ENCODE measurements at places on chromosomes 2 and 18.
A peak's percentile ranks its signal among the peaks of the same experiment; 100 is the strongest.

DNA sequence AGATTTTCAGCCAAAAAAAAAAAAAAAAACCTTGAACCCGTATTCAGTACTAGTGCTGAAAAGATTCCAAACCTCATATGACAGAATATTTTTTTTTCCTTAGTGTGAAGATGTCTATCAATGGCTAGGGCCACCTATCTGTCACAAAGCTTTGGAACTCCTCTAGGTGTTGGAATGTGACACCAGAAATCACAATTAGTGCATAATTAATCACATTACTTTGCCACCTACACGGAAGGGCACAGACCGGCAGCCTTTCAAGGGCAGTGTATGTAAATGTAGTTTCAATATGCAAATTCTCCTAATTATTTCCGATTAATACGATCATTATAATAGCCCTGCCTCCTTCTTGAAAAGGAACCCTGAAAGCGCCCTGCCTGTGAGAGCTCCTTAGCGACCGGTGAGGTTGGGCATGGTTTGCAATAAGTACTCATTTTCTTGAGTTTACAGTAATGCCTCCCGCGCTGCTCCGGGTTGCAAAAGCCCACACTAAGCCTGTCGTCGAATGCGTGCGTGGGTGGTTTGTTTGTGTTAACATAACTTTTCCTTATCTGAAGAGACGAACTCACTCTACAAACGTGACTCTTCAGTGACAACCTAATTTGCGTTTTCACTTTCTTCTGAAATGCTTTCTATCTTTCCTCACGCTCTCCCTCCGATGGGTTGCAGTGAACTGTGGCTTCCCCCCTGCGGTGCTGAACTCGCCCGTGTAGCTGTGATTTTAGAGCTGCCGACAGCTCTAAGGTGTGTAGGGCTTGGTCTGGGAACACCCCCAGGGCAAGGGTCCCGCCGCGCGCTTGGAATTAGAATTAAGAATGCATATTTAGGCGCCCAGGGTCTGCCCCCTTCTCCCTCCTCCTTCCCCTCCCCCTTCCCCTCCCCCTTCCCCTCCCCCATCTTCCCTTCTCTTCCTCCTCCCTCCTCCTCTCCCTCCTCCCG lies 765 bp upstream of the ID2 start:
- H3K4me1 ChIP-seq, result peaks cover 49% of the 10 kb centered on the region
- peak; percentile 94 for DNase-seq
- H3K36me3 ChIP-seq, result peaks cover 23% of the 10 kb centered on the region
- peak overlapping the region; percentile 88 for H3K27ac ChIP-seq

DNA sequence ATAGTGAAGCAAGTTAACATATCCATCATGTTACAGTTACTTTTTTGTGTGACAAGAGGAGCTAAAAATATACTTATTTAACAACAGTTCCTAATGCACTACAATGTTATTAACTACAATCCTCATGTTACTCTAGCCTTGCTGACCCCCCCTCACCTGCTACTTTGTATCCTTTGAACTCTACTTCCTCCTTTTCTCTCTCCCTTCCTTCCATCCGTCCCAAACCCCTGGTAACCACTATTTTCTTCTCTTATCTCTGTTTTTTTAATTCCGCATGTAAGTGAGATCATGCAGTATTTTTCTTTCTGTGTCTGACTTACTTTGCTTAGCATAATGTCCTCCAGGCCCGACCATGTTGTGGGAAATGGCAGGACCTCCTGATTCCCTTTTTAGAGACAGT lies 59.4 kb downstream of the NPAS2 start:
- H3K27ac ChIP-seq, result no peak overlapping the region
- H3K4me1 ChIP-seq, result peaks cover 41% of the 10 kb centered on the region
- no peaks in the 10 kb centered on the region for H3K27me3 ChIP-seq
- DNase-seq, result no peak
- no peak overlapping the region for H3K4me3 ChIP-seq
- no peaks in the 10 kb centered on the region for H3K36me3 ChIP-seq

DNA sequence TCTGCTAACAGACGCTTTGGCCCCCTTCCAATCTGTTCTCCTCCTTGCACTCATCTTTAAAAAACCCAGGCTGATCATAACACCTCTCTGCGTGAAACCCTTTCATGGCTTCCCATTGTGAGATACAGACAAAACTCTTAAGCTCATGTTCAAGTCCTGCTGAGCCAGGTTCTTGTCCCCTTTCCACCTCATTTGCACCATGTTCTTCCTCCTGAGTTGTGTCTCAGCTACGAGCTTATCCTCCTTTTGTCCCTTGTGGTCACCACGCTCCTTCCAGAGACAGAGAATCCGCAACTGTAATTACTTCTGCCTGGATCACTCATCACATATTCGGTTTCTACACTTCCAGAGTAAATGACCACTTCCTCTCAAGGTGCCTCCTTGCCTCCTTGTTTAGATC lies 238.8 kb downstream of the ACTR3 start:
- DNase-seq, result no peak
- peaks cover 27% of the 10 kb centered on the region for H3K27me3 ChIP-seq
- no peaks in the 10 kb centered on the region for H3K36me3 ChIP-seq
- H3K4me3 ChIP-seq, result no peak overlapping the region

GRCh38 chr2:30147196-30147714 lies 448 bp downstream of the YPEL5 start:
- H3K27me3 ChIP-seq, result no peaks in the 10 kb centered on the region
- peak overlapping the region; percentile 94 for H3K4me3 ChIP-seq
- peak; percentile 54 for DNase-seq
- no peaks in the 10 kb centered on the region for H3K36me3 ChIP-seq

GRCh38 chr2:210412660-210413059 lies 63.9 kb downstream of the LANCL1 start:
- no peaks in the 10 kb centered on the region for H3K4me1 ChIP-seq
- no peaks in the 10 kb centered on the region for H3K36me3 ChIP-seq
- peaks cover 4% of the 10 kb centered on the region for H3K27me3 ChIP-seq
- H3K4me3 ChIP-seq, result no peak overlapping the region
- no peak for DNase-seq
- H3K27ac ChIP-seq, result no peak overlapping the region

- H3K4me3 ChIP-seq, result no peak overlapping the region
- no peak for DNase-seq
- H3K4me1 ChIP-seq, result no peaks in the 10 kb centered on the region
These were observed 36.8 kb upstream of the MAPRE3 start for GRCh38 chr2:26933431-26934334.

DNA sequence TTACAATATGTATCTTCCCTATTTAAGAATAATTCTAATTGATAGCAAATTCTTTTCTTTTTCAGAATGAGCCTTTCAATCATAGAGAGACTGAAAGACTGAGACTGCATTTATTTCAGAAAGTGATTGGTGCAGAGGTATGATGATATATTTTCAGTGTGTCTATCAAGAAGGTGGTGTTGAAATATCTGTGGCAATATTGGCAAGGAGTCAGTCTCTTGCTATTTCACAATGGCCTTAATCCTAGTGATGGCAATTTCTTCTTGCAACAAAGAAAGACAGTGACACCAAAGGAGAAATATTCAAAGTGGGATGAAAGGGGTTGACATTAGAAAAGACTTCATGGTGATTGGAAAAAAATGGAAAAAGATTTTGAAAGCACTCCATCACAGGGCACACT lies 21.7 kb upstream of the ZBTB14 start:
- no peak overlapping the region for H3K4me3 ChIP-seq
- H3K27me3 ChIP-seq, result no peaks in the 10 kb centered on the region
- peaks cover 5% of the 10 kb centered on the region for H3K4me1 ChIP-seq
- DNase-seq, result no peak
- H3K27ac ChIP-seq, result no peak overlapping the region

DNA sequence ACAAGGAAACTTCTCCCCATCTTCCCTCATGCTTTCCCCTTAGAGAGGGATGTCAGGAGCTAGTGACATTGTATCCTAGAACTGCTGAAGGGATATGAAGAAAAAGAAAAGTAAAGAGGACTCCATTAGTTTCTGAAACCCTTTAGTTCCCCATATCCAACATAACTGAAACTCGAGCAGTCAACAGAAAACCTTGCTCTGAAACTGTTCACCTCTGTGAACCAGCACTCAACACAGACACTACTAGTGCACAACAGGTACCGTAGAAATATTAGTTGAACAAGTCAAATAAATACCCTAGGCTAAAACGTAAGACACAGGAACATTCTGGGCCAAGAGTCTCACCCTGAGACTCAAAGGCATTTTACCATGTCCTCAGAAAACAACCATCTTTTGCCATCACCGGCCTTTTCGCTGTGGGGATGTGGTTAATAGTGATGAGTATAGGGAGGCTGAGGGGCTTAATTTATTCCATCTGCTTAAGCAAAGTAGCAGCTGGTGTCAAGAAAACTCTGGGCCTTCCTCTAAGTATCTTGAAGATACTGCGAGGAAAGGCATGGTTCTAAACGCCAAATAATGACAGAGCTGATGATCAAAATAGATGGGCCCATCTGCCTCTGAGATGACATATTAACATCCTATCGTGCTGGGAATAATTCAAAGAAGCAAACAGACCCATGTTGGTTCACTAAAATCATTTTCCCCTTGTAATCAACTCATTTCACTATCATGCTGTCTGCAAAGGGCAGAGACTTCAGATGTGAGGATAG lies 156.8 kb downstream of the STK39 start:
- H3K27me3 ChIP-seq, result no peaks in the 10 kb centered on the region
- no peak overlapping the region for H3K4me3 ChIP-seq
- no peak overlapping the region for H3K27ac ChIP-seq

DNA sequence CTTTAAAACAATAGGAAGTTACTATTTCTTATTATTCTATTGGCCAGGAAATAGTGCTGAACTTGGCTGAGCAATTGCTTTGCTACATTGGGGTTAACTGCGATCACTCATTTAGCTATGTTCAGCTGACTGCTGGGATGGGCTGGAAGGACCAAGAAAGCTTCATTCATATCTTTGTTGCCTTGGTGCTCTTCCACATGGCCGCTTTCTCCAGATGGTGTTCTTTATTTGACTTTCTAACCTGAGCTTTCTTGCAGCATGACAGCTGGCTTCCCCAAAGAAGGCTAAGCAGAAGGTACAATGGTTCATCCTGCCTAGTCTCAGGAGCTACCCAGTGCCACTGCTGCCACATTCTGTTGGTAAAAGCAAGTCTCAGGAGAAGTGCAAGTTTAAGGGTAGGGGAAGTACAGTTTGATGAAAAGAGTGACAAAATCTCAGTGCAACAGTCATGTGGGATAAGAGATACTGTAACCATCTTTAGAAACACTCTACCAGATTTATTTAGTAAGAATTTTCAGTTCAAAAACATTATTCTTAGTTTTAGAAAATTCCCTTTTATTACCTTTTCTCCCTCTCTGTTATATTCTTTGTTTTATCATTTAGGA lies 180.6 kb upstream of the RBMS1 start:
- no peak overlapping the region for H3K4me3 ChIP-seq
- no peaks in the 10 kb centered on the region for H3K36me3 ChIP-seq
- DNase-seq, result no peak

DNA sequence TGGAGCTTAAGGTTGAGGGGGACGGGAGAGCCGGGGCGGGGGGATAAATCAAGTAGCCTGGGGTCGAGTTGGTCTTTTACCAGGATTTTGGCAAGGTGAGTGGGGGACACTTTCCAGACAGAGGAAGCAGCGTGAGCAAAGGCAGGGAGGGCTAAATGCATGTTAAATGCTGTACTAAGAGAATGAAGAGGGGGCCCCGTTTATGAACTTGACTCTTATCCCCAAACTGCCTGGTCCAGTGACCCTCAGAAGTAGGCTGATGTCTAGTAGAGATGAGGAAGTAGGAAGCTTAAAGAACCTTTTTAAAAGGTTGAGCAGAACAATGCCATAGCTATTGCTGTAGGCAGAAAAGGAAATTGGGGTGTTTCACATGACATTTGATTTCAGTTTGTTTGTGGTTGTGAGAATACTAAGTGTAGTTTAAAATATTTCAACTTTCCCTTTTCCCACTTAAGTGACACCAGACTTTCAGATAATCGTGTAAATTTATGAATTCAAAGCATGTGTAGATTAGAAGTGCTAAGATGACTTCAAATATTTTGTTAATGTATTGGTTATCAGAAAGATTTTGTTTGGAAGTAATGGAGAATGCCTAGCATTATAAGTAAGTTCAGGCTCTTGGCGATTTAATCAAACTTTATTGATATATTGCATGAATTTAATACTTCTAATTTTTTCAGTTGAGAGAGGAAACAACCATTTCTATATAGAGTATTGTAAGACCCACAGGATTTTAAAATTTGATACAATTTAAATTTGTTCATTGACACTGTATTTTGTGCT lies 1.8 kb downstream of the REL start:
- H3K4me1 ChIP-seq, result peaks cover 40% of the 10 kb centered on the region
- DNase-seq, result no peak
- no peaks in the 10 kb centered on the region for H3K27me3 ChIP-seq
- peaks cover 21% of the 10 kb centered on the region for H3K36me3 ChIP-seq
- peak overlapping the region; percentile 100 for H3K4me3 ChIP-seq

- no peak overlapping the region for H3K27ac ChIP-seq
- no peaks in the 10 kb centered on the region for H3K36me3 ChIP-seq
- H3K4me1 ChIP-seq, result no peaks in the 10 kb centered on the region
- DNase-seq, result no peak
- H3K4me3 ChIP-seq, result no peak overlapping the region
- peaks cover 16% of the 10 kb centered on the region for H3K27me3 ChIP-seq
These were observed 187.8 kb downstream of the RDH14 start for GRCh38 chr2:18372641-18373040.

DNA sequence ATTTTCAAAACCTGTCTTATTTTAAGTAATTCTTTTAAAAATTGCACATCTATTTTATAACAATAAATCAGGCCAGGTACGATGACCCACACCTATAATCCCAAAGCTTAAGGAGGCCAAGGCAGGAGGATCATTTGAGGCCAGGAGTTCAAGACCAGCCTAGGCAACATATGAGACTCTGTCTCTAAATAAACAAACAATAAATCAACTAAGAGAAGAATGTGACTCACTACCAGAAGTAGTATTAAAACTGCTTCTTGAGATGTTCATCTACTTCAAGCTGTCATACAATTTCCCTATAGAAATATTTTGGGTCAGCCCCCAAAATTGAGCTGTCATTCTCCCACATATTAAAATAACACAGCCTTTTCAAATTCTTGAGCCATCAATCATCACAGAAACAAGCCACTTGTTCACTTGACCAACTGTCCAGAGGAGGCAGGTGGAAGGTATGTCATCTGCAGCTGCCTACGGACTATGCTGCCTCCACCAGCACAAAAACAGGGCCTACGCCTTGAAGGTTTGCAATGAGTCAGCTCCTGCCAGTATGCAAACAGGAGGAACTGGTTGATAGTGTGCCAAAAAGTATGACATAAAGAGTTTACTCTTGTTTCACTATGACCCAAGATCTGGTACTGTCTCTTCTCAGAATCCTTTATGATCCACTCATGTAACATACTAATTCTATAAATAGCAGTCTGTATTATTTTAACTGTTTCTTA lies 33.6 kb downstream of the KIDINS220 start:
- H3K27ac ChIP-seq, result peak overlapping the region; percentile 29
- H3K4me3 ChIP-seq, result no peak overlapping the region
- H3K4me1 ChIP-seq, result peaks cover 32% of the 10 kb centered on the region
- H3K36me3 ChIP-seq, result peaks cover 10% of the 10 kb centered on the region

- no peaks in the 10 kb centered on the region for H3K36me3 ChIP-seq
- no peak overlapping the region for H3K27ac ChIP-seq
These were observed 342.2 kb downstream of the CMPK2 start for GRCh38 chr2:6523476-6523875.

GRCh38 chr2:13480057-13480456 lies 763.3 kb downstream of the TRIB2 start:
- H3K27me3 ChIP-seq, result no peaks in the 10 kb centered on the region
- DNase-seq, result no peak
- H3K36me3 ChIP-seq, result no peaks in the 10 kb centered on the region
- no peaks in the 10 kb centered on the region for H3K4me1 ChIP-seq

- H3K4me3 ChIP-seq, result no peak overlapping the region
- DNase-seq, result no peak
- no peaks in the 10 kb centered on the region for H3K27me3 ChIP-seq
- no peak overlapping the region for H3K27ac ChIP-seq
- peaks cover 2% of the 10 kb centered on the region for H3K4me1 ChIP-seq
- no peaks in the 10 kb centered on the region for H3K36me3 ChIP-seq
These were observed 5.0 kb downstream of the ACKR3 start for GRCh38 chr2:236574424-236575145.
